ENCODE measurements at places on chromosomes 16 and 17. TPM values are rescaled to one million over a fixed set of nuclear protein-coding genes. Genes with fewer than 3 reads are reported as not detected.

The SMIM36 gene
- total RNA-seq = 1.9 TPM

The RRAD gene
- 19.0 TPM for total RNA-seq

The KCNJ18 gene
- not detected for total RNA-seq

The TM4SF5 gene
- total RNA-seq = not detected

The DPEP3 gene
- not detected for total RNA-seq

The REXO5 gene
- total RNA-seq = 4.1 TPM

DNA sequence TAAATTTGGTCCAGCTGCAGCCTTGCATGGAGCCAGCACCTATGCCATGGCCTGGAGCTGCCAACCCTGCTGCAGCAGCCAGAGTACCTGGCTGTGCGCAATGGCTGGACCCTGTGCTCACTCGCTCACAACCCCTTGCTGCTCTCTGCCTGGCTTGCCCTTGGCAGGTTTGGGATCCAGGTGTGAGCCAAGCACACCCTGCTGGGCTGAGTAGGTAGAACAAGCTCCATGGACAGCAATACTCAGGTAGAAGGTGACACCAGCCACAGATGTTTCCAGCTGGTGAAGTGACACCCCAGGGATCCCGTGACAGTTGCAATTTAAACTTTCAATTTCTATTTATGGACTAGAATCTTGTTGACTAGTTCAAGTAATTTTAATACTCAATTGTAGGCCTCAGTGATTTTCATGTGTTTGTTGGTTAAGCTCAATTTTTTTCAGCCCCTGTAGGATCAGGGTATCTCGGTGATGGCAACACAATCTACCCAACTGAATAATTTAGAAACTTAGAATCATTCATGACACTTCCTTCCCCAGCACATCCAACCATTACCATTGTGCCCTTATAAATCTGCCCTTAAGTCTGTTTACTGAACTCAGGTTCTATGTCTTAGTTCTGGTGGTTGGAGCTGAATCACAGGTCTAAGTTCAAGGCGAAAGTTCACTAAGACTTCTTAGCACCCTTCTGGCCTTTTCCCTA lies 480.0 kb downstream of the PMP22 start:
- DNase-seq = no peak

- no peak for DNase-seq
These were observed 650.6 kb upstream of the SALL1 start for GRCh38 chr16:51801635-51802034.

DNA sequence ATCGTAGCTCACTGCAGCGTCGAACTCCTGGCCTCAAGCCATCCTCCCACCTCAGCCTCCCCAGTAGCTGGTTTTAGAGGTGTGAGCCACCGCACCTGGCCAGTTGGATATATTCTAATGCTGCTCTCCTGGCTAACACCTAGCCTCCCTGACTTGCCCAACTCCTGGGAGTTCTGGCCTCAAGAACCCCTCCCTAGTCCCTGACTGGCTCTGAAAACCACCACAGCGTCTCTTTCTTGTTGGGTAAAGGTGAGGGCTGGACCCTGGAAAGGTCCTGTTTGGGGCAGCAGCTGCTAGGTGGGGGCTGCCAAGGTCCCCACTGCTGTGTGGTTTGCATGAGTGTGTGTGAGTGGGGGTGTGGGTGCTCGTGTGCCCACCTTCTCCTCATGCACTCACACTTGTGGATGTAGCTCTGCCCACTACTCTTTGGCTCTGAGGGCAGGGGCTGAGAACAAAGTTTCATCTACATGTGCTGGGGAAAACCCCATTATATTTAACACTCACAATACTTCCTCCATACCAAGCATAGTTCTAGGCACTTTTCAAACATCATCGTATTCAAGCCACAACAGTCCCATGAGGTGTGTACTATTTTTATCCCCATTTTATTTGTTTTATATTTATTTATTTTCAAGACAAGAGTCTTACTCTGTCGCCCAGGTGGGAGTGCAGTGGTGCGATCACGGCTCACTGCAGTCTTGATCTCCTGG lies 7.1 kb upstream of the SPNS3 start:
- no peak for DNase-seq

- no peak for DNase-seq
These were observed 28.3 kb upstream of the TEX2 start for GRCh38 chr17:64291268-64291851.

DNA sequence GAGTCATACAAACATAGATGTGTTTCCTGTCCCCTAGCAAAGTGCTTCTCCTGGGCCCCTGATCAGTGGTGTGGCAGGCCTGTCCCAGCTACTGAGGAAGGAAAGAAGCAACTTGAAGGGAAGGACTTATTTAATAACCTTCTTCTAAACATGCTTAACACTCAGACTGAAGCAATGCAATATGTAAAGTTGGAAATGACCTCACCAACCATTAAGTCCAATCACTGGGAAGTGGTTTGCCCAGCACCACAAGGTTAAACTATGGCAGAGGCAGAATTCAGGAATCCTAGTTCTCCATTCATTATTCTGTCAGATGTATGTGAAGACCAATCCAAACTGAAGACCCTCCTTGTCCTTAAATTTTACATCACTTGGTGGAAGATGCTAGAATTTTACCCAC lies 39.1 kb downstream of the CENPV start:
- no peak for DNase-seq

DNA sequence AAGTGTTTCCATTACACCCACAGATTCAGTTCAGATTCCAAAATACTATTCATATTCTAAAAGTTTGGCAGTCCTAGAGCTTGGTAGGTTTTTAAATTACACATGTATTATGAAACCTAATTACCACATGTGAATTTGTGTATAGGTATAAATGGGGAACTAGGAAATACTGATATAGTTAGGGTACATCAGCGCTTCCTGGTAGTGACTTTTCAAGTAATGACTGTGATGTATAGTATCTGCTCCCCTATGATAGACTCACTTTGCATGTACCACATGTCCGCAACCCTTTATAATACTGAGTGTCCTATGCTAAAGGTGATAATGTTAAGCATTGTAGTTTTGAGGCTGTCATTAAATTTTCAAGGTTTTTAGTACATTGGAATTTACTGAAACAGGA lies 22.9 kb downstream of the CDK12 start:
- DNase-seq = no peak

- DNase-seq = no peak
These were observed 159.8 kb downstream of the COPRS start for GRCh38 chr17:31699281-31699680.

GRCh38 chr16:4200000-4200780 lies 41.7 kb downstream of the SRL start:
- peak; percentile 61 for DNase-seq

DNA sequence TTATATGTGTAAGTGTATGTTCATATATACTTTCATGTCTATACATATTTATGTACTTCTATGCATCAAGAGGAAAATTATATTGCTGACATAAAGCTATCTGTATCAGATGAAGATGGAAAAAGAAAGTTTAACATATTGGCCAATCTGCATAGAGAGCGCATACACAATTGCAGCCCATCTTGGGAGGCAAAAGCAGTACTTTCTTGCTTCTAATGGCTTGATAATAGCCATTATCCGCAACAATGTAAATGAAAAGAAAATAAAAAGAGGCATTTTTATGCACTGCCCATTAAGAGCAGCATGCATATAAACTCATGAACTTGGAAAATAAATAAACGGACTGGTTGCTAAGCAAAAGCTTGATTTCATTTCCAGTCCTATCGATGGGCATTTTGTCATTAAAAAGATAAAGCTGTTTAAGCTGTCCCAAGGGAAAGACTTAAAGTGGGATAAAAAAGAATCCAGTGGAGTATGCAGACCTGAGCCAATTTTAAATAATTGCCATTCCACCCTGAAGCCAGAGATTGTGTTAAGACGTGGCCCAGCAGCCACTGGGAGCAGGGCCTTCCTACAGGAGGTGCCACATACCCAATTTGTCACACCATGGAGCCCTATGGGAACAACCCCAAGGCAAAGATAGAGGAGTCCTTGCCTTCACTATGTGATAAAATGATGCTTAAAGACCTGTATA lies 183.6 kb upstream of the CDH11 start:
- peak; percentile 75 for DNase-seq

DNA sequence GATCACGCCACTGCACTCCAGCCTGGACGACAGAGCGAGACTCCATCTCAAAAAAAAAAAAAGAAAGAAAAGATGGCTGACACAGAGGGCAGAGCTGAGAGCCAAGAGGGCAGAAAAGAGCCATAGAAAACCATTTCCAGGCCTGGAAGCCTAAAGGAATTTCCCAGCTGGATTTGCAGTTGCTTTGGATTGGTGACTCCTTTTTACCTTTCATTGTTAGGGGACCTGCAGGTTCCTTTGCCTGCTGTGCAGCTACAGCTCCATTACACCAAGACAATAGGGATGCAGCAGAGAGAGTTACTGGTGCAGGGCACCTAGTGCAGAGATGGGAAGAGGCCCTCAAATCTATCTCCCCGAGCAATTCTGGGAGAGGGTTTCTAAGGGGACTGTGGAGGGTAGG lies 18.4 kb downstream of the ZNF668 start:
- no peak for DNase-seq

GRCh38 chr16:8355675-8356074 lies 234.6 kb downstream of the TMEM114 start:
- peak; percentile 58 for DNase-seq

DNA sequence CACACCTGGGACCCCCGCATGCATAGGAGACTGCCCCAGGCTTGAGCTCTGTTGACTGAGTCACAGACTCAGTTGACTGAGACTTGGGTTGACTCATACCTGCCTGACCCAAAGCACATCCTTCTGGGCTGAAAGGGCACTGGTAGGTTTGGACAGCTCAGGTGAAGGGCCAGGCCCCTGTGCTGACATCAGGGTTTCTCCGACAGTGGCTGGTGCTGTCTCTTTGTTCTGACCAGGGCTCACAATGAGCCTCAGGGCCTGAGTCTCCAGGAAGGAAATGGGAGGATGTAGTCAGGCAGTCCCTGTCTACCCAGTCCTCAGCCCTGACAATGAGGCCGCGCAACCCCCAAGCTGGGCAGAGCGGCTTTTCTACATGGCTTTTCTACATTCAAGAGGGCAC lies 6.5 kb downstream of the SPNS2 start:
- no peak for DNase-seq

- DNase-seq = no peak
These were observed 132.2 kb upstream of the TNRC6C start for GRCh38 chr17:77826132-77826873.

DNA sequence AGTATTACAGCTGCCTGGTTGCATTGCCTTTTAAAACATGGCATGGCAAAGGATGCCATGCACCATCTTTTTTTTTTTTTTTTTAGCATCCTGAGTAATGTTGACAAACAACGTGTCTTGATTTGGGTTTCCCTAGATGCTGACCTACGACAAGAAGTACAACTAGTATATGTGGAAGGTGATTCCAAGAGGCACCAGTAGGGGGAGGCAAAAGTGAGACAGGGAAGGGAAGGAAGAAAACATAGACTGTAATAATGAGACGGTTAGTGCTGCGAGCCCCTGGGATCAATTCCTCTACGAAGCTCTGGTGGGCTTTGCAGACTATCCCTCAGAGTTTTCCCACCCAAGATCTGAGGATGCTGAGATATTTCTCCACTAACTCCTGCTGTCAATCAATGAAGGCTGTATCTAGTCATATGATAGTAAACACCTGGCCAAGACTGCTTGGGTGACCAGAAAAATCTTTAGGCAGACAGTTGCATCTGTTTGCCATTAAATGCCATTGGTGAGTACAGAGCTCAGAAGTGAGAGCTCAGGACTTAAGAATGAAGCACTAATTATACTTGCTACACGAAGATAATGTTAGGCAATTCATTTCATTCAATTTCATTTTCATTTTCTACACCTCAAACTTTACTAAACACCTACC lies 458.6 kb upstream of the GOT2 start:
- DNase-seq = no peak

DNA sequence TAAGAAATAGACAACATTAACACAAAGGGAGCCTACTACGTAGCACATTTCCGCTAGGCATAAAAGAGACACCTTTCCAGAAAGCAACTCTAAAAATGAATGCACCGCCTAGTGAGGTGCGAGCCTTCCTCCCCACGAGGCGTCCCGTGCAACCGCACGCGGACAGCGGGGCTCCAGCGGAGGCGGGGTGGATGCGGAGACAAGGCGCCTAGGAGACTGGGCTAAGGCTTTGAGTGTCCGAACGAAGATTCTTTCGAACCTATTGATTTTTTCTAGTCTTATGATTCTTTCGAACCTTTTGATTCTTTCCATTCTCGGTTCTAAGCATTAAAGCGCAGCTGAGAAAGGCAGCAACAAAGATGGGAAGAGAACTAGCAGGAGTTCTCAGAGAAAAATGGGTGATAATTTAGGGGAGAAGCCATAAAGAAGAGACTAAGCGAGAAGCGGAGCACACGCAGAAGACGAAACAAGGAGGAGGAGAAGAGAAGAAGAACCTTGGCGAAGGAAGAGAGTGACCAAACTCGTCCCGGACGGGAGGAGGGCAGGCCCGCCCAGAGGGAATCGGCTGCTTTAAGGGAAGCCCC lies 394 bp upstream of the CPD start:
- DNase-seq = no peak

All from umbilical cord (tissue), 2 donors.